Activated T-cell treated with anti-CD3 and anti-CD28 coated beads, Interleukin-2, amount 50 U/mL, for 24 hours (primary cell): ENCODE measurements at places on chromosomes 6 and 20.

- no peak for DNase-seq
These were observed 42.4 kb upstream of the EPB41L1 start for GRCh38 chr20:36112112-36112511.

- DNase-seq, result no peak
These were observed 247.1 kb upstream of the GRIK2 start for GRCh38 chr6:101146389-101146788.

DNA sequence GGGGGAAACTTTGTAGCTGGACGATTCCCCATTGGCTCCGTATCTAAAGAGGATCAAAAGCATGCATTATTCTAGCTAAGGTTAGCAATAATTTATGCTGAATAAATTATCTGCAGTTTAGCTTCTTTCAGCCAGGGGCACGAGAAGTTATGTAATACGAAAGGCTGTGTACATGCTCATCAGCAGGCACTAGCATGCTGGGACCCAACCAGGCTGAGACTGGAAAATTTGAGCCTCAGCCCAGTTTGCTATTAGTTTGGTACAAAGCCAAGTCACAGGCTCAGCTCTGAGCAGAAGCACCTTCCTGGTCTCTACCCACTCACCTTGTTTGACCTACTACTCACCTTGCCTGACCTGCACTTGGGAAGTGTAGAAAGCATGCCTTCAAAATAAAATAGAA, 328.1 kb upstream of the ARID1B start:
- DNase-seq, result no peak

DNA sequence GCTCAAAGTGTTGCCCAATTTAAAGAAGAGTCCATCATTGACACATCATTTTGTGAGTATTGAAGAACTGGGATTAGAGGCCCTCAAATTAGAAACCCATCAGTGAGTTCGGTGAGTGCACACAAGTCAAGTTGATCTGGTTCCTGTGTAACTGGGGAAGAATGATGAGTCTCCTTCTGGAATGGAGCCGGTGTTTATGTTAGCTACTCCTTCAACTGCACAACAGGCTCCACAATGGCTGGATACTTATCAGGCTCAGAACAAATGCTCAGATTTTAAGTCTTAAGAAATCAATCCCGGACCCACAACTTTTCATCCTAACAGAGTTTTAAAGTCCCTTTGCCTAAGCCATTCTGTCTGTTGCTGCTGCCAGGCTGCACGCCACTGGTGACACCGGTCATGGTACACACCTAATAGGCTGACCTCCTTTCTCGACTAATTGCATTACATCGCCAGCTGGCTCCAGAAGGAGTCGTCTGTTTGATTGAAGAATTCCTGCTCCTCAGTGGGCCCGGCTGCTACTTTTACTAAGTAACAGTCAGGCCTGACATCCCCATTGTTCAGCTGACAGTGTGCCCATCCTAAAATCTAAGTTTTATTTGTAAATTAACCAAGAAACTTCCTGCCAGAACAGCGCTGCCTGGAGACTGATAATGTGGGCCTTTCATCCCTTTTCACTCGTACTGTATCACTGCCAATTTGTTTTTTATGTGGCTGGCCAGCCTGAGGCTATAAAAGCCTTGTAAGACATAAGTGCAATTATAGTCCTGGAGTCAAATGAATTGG, 130.4 kb downstream of the INSM1 start:
- no peak for DNase-seq

DNA sequence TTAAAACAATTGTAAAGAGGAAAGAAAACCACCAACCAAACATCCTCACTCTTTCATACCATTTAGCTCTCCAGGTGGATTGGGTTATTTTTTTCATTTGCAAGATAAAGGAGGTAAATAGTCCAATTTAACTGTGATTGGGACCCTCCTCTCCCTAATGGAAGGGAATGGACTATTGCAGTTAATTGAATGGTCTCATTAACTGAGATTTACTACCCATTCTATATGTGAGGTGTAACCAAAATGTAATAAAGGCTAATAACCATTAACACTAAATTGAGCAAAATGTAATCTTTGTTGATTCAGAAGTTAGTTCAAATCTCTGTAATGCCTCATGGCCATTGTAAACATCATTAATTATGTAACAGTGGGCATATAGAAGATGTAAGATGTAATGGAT, 105.0 kb downstream of the KLHL32 start:
- no peak for DNase-seq

GRCh38 chr20:44057698-44058675, 129.0 kb downstream of the JPH2 start:
- DNase-seq, result no peak

DNA sequence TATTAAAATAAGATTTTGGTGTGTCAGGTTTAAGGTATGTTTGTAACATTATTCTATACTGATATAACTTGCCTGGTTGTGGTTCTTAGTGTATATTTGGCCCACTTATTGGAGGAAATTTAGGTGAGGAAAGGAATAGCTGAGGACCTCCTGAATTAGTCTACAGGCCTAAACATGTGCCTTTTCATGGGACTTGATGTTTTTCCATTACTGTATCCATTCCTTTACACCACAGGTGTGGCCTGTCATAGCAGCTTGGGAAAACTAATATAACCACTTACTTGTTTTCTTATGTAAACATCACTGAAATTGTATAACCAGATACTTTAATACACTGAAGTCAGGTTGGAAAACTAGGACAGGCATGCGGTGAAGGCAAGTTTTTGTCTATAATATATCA, 27.6 kb downstream of the BCKDHB start:
- no peak for DNase-seq

GRCh38 chr6:153210083-153210482, 79.0 kb upstream of the RGS17 start:
- no peak for DNase-seq

- no peak for DNase-seq
These were observed 17.4 kb upstream of the RNF39 start for GRCh38 chr6:30092852-30093543.

DNA sequence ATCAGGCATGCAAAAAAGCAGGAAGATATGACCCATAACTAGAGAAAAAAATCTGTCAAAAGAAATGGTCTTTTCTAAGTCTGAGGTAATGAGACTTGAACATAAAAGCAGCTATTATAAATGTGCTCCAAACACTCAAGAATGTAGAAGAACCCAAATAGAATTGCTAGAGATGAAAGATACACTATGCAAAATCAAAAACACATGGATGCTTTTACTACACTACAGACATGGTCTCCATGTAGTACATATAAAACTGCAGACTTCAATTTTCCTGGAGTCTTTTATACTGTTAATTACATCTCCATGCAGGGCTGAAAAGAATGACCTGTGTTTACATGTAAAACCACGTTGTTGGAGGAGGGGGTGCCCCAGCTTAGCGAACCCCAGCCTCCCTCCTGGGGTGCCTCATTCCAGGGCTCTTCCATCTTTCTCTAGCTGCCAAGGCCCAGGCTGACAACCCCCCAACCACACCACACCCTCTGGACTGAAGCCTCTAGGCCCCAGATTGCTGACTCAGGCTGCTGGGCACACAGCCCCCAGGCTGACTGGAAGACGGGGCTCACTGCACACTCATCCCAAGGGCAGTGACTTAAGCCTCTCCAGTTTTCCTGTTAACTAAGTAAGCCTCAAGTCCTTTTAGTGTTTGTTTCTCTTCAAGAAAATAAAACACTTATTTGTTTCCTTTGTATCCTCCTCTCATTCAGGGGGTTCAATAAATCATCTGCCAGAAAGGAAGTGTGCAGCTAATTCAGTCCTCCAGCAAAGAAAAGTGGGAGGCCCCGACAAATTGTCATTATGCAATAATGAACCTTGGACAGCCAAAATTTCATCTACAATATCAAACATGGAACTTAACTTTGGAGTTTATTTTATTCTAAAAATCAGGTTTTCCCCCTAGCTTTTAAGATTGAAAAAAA, 26.0 kb upstream of the PLAGL1 start:
- DNase-seq, result no peak

DNA sequence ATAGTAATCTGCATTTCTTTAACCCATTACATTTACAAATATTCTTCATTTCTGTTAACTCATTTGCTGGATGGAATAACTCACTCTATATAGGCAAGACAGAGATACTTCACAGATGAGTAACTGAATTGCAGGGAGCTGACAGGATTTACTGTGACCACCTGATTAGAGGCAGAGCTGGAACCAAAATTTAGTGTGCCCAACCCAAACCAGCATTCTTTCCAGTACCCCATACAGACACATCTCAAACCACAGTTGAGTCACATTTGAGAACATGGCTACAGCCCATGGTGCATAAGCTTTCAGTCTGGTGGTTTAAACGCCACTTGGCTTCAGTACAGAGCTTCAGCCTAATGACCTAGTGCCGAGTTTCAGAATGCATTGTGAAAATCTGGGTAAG, 138.4 kb upstream of the TENT5A start:
- no peak for DNase-seq

GRCh38 chr20:5848711-5849505, 98.7 kb downstream of the SHLD1 start:
- no peak for DNase-seq

- peak; percentile 71 for DNase-seq
These were observed 17.3 kb downstream of the GABRR2 start for GRCh38 chr6:89297695-89298351.

DNA sequence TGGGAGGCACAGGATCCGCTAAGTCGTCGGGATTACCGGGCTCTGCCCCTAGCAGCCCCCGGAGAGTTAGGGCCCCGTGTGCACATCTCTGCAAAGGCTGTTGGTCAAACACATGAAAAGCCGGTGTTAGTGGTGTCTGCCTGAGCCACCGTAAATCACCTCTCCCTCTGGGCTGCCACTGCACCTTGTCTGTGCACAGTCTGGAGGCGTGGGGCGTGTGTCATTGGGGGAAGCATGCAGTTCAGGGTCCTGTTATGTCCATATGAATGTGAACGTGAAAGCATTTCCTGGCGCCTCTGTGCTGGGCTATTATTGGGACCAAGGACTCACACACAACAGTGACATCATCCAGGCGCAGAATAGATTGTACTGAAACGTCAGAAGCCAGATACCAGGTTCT, 305.6 kb downstream of the NRN1 start:
- no peak for DNase-seq

DNA sequence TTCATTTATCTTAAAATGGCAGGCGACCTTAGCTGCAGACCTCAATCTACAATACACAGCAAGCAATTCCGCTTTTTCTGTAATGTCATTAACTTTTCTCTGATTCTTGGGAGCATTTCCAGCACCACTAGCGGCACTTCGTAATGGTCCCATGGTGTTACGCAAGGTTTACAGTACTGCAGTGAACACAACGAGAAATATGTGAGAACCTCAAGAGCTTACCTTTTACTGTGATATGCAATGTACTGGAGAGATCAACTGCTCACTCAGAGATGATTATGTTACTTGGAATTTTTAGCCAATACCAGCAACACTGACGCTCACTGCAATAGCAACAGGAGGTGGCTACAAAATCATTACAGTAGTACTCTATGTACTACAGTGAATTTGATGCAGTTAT, 2.8 kb upstream of the CEP43 start:
- no peak for DNase-seq

- no peak for DNase-seq
These were observed 56.9 kb downstream of the BCAS1 start for GRCh38 chr20:54013471-54013870.
